Ureter (tissue), 1 donor: ENCODE measurements at places on chromosomes 1 and 21. TPM values are rescaled to one million over a fixed set of nuclear protein-coding genes. Genes with fewer than 3 reads are reported as not detected.
A peak's percentile ranks its signal among the peaks of the same experiment; 100 is the strongest.

GRCh38 chr1:15740924-15741850 lies 1.1 kb upstream of the TMEM82 start:
- peak; percentile 85 for DNase-seq

DNA sequence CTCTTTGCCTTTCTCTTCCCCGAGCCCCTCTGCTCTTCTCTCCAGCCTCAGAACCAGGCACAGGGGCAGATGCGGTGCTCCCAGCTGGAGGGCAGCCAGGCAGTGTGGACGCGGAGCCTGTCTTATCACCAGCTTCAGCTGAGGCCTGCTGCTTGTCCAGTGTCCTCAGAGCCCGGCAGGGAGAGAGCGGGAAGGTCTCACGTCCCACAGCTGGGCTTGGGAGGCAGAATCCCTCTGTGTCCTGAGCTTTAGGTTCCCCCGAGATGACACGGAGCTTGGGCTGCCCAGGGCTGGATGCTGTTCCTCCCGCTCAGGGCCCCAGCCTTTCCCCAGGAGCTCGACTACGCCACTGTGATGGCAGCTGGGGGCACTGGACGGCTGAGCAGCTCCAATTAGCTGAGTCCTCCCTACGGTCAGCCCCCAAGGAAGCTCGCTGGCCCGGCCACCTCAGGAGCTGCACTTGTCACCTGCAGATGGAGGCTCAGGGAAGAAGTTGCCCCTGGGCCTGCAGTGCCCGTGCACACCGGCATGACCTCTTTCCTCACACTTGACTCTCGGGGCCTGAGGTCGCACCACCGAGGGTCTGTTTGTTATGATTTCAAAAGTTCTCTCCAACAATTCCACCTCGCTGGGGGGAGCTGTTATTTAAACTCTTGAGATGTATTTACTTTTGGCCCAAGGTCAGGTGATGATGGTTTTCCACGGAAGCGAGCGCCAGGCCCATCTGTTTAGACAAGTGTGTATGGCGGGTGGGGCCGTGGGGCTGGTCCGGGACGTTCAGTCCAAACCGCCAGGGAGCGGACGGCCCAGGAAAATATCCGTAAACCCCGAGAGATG lies 127.3 kb downstream of the SIK1 start:
- DNase-seq = no peak

DNA sequence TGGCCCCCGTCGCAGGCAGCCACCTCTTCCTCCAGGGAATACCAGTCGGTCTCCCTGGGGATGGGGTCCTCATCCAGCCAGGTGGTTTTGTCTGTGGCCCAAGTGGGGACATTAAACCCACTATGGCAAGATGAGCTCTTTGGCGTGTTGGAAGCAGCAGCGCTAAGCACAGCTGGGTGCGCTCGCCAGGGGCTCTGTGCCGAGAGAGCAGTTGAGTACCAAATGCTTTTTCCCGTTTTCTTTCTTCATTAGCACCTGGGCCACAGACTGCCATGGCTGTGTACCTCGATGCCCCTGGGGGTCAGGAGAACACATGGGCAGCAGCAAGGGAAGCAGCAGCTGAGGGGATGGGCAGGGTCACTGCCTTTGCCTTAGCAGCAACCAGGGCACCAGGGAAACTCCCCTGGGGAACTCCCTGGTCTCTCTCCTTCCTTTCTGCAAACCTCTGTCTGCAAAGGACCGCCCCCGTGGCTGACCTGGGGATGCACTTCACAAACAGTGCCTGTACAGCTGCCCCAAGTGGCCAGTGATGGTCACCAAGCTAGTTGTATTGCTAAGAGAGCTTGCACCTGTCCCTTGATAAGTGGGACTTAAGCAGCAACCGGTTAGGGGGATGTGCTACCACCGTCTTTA lies 31.1 kb downstream of the EDARADD start:
- DNase-seq = no peak

DNA sequence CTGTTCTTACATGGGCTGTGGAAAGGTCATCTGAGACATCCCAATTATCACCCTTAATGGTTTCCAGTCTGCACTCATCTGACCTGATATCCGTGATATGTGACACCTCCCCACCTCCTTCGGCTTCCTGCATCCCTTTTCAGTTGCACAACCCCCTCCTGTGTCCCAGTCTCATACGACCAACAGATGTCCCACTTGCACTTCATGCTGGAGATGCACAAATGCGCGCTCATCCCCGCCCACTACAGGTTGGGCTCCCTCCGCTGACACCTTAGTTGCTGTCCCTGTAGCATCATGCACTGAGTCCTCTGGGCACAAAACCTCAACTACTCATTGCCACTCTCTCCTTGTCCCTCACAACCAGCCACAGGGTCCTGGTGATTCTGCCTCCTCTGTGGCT lies 94.4 kb downstream of the MIS18A start:
- DNase-seq = no peak

GRCh38 chr1:77832901-77833300 lies 53.5 kb downstream of the MIGA1 start:
- DNase-seq = no peak

DNA sequence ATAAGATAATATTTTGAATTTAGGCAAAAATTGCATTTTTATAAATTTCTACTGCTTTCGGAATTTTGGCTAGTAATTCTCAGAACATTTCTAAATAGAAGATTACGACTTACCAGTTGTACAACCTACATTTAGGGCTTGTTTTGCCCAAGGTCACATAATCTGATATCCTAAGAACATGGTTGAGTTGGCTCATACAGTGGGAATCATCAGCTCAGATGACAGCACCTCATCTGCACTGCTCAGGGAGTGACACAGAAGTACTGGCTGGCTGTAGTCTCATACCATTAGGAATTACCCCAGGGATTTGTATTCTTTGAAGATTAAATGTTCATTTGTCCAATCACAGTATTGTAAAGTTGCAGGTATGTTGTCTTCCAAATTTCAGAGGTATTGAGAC lies 217.6 kb downstream of the ADGRL2 start:
- DNase-seq = no peak

Gene MCOLN3
- 3.2 TPM for total RNA-seq

Gene WASF2
- 141 TPM for total RNA-seq

Gene ACKR1
- total RNA-seq = 164 TPM

Gene AMY1A
- not detected for total RNA-seq

Gene C4BPA
- 0.21 TPM for total RNA-seq

Gene LCE2C
- not detected for total RNA-seq
